ENCODE measurements at places on chromosomes 1 and 21.
A peak's percentile ranks its signal among the peaks of the same experiment; 100 is the strongest.

- DNase-seq: no peak
Measured at GRCh38 chr1:154697710-154698109, 89.7 kb upstream of the ADAR start.

DNA sequence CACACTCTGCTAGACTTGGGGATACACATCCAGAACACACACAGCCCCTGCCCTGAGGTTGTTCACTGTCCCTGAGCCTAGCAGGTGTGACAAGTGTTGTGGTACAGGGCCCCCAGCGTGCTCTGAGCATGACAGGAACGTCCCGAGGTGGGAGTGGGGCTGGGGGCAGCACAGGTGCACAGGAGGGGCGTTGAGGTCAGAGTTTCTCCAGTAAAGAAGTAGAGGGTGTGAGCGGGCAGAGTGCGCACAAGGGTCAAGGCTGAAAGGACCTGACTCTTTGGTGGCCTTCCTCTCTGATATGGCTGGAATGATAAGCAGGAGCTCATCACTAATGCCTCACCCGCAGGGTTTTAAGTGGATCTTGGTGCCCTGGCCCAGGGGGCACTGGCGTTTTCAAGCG lies 1.3 kb upstream of the FALEC start:
- DNase-seq: no peak

GRCh38 chr1:206487970-206488369 lies 17.7 kb downstream of the IKBKE start:
- DNase-seq: no peak

DNA sequence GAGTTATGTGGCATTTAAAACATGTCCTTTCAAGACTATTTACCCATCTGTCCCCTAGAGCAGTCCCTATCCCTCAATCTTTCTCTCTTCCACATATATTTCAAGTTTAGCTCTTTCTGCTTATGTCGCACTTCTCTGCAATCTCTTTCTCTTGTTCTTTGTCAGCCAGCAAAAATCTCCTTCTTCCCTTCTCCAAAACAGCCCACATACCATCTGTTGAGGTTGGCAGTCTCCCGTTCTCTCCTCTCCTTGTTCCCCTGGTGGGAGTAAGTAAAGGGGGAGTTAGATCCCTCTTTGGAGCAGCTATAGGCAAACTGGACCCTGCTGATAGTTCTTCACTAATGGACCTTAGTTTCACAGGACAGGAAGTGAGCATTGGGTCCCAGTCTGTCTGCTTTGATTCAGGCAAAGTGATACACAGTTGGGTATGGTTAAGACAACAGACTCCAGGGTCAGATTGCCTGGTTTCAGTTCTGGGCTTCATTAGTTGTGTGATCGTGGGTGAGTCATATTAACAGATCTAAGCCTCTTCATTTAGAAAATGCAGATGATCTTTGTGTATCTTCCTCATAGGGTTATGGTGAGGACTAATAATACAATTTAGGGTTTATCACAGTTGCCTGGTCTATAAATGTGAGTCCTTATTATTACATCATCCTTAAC lies 19.7 kb downstream of the BRINP2 start:
- DNase-seq: no peak

DNA sequence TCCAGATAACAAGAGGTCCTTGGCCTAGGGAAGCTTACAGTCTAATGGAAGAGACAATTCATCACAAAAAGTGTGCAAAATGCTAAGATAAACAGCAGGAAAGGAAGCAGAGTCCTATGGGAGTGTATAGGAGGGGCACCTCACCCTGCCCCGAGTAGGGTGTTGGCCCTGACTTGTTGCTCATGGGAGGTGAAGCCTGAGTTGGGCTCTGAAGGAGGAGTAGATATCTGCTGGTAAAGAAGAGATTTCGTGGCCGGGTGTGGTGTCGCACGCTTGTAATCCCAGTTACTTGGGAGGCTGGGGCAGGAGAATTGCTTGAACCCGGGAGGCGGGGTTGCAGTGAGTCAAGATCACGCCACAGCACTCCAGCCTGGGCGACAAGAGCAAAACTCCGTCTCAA lies 18.6 kb upstream of the GPR37L1 start:
- no peak for DNase-seq

- DNase-seq: no peak
Measured at GRCh38 chr1:221002601-221003000, 123.4 kb downstream of the HLX start.

GRCh38 chr1:59146651-59147358 lies 150.1 kb upstream of the FGGY start:
- DNase-seq: peak; percentile 18

GRCh38 chr1:223426936-223427335 lies 33.7 kb downstream of the CCDC185 start:
- no peak for DNase-seq

DNA sequence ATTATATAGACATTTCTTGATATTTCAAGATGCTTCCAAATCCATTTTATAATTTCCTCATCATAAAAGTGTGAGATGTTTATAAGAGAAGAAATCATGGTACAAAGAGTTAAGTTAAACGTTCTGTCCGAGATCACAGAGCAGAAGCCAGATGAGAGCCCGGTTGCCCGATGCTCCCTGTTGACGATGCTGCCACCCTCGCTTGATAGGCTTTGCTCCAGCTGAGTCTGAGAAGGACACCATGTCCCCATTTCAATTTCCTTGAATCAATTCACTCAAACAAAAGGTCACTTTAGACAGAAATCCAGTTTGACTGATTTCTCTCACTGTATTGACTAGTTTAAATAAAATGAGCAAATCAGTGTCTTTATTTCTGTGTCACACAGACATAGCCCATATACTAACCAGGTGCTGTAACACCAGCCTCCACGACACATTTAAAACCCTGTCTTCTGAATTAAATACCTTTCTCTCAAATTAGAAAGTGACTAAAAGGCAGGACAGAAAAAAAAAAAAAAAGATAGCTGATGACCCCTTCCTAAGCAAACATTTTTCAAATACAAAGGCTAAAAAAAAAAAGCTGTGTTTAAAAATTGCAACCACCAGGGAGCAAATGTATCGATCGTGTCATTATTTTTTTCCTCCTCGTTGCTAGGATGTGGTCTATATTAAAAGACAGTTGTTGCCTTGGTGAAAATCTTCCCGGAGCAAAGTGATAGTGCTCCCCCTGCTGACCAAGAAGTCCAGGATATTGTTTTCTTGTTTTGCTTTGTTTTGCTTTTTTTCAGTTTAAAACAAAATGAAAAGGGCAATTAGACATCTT lies 35.2 kb downstream of the DNASE2B start:
- peak; percentile 46 for DNase-seq

DNA sequence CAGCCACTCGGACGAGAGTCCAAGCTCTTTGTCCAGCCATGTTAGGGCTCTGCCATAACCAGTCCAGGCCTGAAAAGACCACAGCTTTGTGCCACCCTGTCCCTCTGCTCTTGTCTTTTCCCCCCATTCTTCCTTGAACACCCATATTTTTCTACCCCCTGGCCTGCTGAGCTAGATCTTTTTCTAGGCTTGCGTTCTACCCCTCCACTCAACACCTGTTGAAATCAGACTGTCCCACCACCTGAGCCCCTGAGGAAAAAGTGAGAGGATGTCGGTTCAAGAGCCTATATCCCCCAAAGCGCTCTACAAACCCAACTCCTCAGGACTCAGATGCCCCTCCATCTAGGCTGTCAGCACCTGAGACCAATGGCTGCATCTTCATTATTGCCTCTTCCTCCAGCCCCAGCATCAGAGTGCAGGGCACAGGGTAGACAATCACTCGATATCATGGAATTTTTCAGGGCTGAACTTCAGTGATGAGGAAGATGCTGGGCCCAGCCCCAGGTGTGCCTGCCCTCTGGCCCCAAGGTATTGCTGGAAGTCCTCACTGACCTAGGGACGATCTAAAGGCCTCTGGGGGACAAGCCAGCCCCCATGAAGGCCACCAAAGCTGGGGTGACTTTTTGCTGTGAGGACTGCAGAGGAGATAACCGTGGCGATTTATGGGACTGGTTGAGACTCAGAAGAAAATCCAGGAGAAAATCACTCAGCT lies 75.3 kb downstream of the CD247 start:
- no peak for DNase-seq

DNA sequence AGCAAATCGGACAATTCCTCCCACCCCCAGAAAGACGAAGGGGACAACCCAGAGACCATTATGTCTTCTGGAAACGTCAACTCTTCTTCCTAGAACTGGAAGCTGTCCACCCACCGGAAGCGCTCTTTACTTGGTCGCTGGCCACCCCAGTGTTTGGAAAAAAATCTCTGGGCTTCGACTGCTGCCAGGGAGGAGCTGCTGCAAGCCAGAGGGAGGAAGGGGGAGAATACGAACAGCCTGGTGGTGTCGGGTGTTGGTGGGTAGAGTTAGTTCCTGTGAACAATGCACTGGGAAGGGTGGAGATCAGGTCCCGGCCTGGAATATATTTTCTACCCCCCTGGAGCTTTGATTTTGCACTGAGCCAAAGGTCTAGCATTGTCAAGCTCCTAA lies 3.2 kb downstream of the S1PR1 start:
- DNase-seq: no peak

DNA sequence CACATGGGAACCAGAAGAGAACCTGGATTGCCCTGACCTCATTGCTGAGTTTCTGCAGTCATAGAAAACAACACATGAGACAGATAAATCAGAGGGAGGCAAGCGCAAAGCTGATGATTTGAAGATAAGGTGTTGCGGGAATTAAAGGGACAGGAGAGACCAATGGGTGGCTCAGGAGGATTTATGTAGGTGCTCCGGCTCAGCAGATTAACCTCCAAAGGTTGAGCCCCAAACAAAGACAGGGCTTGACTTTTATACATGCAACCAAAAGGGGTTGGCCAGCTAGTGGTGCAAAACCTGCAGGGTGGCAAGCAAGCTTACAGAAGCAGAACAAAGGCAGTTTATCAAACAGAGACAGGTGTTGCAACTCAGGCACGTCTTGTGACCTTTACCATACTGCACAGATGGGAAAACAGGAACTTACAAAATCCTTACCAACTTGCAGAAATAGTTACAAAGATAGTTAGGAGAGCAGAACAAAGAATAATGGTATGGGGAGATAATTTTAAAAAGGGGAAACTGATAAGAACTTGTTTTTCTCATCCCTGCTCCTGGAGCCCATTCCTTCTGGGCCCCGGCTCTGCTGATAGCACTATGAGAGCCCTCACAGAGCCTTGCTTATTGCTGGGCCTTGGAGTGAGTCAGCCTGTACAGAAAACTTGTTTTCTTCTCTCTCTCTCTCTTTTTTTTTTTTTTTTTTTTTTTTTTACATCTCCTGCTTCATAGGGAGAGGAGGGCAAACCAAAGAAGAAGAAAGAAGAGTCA lies 93.6 kb downstream of the SNRPE start:
- DNase-seq: no peak

DNA sequence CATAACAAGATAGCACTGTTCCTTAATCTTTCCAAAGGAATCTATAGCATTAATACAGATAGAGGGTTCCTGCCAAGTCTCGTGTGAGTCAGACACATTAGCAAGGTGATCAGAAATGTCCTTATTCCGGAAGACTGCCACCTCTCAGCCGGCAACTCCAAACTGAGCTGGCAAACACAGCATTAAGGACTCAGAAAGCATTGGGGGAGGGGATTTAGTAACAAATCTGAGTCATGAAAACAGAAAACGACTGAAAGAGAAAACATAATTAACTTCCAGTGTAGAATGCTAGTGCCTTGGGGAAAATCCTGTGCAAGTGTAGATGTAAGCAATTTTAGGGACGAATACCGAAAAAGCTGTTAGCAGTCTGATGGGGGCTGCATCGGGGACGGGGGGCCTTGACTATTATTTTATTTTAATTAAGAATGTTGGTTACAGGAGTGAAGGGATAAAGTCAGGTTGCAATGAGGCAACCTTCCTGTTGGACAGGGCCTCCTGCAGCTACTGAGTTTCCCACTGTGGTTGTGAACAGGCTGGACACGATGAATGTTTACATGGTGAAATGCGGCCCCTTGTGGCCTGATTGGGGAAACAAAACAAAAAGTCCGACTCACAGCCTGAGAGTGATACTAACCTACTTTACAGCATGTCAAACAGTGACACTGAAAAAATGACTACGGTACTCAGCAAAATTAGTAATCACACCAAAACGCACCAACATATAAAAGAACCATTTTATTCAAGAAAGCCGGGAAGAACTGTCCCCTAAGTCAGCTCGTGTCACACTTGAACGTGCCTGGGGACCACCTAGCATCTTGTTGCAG lies 20.7 kb downstream of the MIS18A start:
- DNase-seq: peak; percentile 24

GRCh38 chr1:115190540-115191170 lies 101.4 kb upstream of the TSPAN2 start:
- no peak for DNase-seq

- no peak for DNase-seq
Measured at GRCh38 chr1:118123116-118123839, 61.8 kb downstream of the SPAG17 start.

DNA sequence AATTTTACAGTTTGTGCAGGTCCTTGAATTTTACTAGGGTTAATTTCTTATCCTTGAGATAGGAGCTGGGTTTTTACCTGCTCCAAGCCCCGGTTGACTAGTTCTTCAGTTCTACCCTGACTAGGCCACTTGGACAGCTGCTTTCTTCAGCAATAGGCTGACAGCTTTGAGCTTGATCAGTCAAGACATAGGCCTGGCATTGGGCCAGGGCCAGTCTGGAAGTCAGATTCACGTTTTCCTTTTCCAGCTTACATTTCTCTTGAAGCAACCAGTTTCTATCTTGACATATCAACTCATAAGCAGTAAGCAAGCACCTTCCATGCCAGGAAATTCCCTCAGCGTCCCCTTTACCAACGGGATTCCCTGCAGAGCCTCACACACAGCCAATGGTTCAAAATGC lies 63.7 kb upstream of the AJAP1 start:
- DNase-seq: no peak

DNA sequence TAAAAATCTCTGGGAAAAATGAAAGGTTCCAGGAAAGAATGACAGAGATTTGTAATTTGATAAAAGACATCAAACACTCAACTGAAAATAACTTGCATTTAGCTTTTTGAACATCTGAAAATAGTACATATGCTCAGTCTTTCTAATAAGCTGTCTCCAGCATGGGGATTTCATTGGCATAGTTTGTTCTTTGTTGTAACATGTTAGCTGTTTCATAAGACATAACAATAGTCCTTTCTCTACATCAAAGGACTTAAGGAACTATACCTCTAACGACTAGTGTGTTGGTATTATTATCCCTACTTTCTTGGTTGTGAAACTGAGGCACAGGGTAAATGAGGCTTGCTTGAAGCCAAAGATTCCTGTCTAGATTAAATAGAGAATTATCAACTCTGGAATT lies 22.0 kb downstream of the EIF2B3 start:
- DNase-seq: no peak

- DNase-seq: no peak
Measured at GRCh38 chr1:183461350-183461749, 10.9 kb upstream of the SMG7 start.
